ENCODE measurements at places on chromosomes 13 and 19. TPM values are rescaled to one million over a fixed set of nuclear protein-coding genes. Genes with fewer than 3 reads are reported as not detected.

GRCh38 chr13:78562237-78562889 lies 41.0 kb downstream of the POU4F1 start:
- no peak for DNase-seq
- H3K4me1 ChIP-seq, result no peaks in the 10 kb centered on the region
- H3K36me3 ChIP-seq, result no peaks in the 10 kb centered on the region

DNA sequence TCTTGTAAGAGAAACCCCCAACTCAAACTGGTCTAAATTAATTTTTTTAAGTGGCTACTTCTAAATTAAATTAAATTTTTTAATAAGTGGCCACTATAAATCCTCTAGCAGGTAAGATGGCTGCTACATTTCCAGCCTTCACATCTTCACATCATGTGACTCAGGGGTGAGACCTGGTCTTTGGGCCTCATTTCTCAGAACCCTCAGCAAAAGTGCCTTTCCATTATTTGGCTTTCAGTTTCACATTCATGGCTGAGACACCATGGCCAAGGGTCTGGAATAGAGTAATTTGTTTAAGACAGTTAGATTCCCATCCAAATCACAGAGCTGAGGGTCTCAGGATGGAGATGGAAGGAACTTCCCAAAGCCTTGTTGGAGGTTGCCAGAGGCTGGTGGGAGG lies 47.5 kb downstream of the DCT start:
- no peak overlapping the region for H3K27ac ChIP-seq
- no peaks in the 10 kb centered on the region for H3K27me3 ChIP-seq
- H3K4me3 ChIP-seq, result no peak overlapping the region
- H3K4me1 ChIP-seq, result no peaks in the 10 kb centered on the region
- H3K36me3 ChIP-seq, result no peaks in the 10 kb centered on the region

GRCh38 chr19:18364826-18365528 lies 21.0 kb upstream of the GDF15 start:
- H3K27ac ChIP-seq, result peak overlapping the region; percentile 90
- DNase-seq, result peak; percentile 76
- H3K36me3 ChIP-seq, result peaks cover 16% of the 10 kb centered on the region

- no peak for DNase-seq
- H3K4me1 ChIP-seq, result no peaks in the 10 kb centered on the region
- H3K4me3 ChIP-seq, result no peak overlapping the region
- H3K27ac ChIP-seq, result no peak overlapping the region
These were observed 104.4 kb upstream of the LSM14A start for GRCh38 chr19:34067861-34068271.

MIA gene
- not detected for total RNA-seq

ZIC5 gene
- not detected for total RNA-seq

DNA sequence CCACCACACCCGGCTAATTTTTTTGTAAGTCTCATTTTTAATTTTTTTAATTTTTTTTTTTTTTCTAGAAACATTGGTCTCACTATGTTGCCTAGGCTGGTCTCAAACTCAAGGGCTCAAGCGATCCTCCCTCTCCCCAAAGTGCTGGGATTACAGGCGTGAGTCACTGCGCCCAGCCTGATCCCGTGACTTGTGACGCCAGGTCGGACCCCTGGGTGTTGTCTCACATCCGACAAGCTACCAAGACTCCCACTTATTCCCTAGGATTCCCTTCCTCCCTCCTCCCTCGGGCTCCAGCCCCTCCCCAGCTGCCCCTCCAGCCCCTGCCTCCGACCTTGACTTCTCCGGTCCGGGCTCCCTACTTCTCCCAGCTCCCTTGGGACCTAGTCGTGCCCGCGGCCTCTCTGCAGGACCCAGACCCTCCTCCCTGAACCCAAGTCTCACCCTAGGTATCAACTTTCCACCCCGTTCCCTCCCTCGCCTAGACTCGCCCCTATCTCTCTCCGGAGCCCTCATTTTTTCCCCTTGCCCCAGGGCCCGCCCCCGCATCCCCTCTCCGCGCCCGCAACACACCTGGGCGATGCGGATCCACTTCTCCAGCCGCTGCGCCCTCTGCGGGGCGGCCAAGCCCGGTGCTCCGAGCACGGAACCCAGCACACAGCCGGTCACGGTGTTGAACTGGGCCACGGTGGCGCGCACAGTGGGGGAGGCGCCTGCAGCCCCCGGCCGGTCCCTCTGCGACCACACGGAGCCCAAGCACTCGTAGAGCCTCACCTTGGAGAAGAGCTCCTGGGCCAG lies 13.1 kb downstream of the RGL3 start:
- no peaks in the 10 kb centered on the region for H3K36me3 ChIP-seq
- DNase-seq, result no peak
- H3K27ac ChIP-seq, result no peak overlapping the region
- H3K27me3 ChIP-seq, result no peaks in the 10 kb centered on the region
- no peak overlapping the region for H3K4me3 ChIP-seq
- H3K4me1 ChIP-seq, result no peaks in the 10 kb centered on the region

DNA sequence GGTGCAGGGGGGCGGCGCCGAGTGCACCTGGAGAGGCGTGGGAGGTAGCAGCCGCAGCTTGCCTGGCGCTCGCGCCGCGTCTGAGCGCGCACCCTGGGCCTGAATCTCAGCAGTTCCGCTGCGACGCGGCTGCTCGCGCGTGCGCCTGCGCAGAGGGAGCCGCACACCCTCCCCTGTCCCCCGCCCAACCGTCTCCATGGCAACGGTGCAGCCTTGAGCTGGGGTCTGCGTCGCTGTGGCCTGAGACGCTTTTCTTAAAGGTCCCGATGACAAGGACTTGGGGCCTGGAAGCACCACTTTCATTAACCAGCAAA lies at the start of gene PNMA8B:
PNMA8B (minus strand) TSS at position 82 of the 314 bp plus-strand sequence. CDS start 402 bp downstream, outside the sequence.
- no peaks in the 10 kb centered on the region for H3K27me3 ChIP-seq
- DNase-seq, result peak; percentile 30
- no peak within 1 kb of the TSS for H3K4me3 ChIP-seq
- H3K27ac ChIP-seq, result no peak within 1 kb of the TSS
- H3K4me1 ChIP-seq, result peaks cover 3% of the 10 kb centered on the region

OR7C1 gene
- total RNA-seq, result not detected

DNA sequence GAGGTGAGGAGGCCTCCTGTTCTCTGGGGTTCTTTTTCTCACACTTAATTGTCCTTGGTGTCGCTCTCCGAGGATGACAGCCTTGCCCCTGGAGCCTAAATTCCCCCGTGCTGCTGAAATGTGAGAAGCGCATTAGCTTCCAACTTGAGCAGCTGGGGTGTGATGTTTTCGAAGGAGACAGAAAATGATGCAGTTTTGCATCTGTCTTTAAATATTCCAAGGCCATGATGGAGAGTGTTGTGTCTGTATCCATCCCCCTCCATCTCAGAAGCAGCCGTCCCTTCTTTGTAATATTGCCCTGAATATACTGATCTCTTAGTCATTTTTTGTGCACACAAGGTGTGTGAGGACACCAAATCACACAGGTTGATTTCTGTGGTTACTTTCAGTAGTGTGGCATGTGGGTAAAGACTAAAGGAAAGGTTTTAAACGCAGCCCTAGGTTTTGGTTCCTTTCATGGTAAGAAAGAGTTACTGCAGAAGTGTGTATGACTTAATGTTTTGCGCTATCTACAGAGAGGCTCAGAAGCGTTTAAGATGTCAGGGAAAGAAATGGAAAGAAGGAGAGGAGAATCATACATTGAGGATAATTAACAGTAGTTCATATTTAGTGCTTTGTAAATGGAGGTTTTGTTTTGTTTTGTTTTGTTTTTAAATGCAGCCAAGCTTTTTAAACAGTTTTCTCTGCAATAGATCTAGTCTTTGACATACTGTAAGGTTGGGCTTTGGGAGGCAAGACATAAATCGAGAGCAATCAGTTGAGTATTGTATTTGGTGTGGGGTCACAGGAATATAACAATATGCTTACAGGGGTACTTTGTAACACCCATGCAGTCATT lies 1.6 kb downstream of the NBEA start:
- H3K27me3 ChIP-seq, result no peaks in the 10 kb centered on the region
- H3K27ac ChIP-seq, result no peak overlapping the region
- no peaks in the 10 kb centered on the region for H3K36me3 ChIP-seq
- peak overlapping the region; percentile 75 for H3K4me3 ChIP-seq
- H3K4me1 ChIP-seq, result no peaks in the 10 kb centered on the region
- no peak for DNase-seq

CPAMD8 gene
- 1.8 TPM for total RNA-seq

ATP4A gene
- 0.06 TPM for total RNA-seq

IFNL2 gene
- not detected for total RNA-seq

GRCh38 chr19:18340990-18341868 lies 831 bp downstream of the PGPEP1 start:
- H3K4me3 ChIP-seq, result peak overlapping the region; percentile 97
- H3K36me3 ChIP-seq, result peaks cover 24% of the 10 kb centered on the region
- peak overlapping the region; percentile 83 for H3K27ac ChIP-seq
- peak; percentile 71 for DNase-seq

FLT3 gene
- 0.74 TPM for total RNA-seq

DNA sequence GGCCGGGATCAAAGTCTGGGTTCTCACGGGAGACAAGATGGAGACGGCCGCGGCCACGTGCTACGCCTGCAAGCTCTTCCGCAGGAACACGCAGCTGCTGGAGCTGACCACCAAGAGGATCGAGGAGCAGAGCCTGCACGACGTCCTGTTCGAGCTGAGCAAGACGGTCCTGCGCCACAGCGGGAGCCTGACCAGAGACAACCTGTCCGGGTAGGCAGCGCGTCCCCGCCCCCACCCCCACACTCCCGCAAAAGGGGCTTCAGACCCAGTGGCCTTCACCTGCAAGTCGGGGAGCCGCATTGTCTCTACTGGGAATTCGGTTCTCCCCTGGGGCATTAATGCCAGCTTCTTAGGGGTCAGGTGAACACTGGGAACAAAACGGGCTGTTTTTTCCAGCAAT lies 114.7 kb upstream of the MCF2L start:
- no peak overlapping the region for H3K4me3 ChIP-seq
- H3K4me1 ChIP-seq, result no peaks in the 10 kb centered on the region
- DNase-seq, result no peak
- H3K27me3 ChIP-seq, result no peaks in the 10 kb centered on the region

C13orf42 gene
- not detected for total RNA-seq

CALR3 gene
- not detected for total RNA-seq

DNA sequence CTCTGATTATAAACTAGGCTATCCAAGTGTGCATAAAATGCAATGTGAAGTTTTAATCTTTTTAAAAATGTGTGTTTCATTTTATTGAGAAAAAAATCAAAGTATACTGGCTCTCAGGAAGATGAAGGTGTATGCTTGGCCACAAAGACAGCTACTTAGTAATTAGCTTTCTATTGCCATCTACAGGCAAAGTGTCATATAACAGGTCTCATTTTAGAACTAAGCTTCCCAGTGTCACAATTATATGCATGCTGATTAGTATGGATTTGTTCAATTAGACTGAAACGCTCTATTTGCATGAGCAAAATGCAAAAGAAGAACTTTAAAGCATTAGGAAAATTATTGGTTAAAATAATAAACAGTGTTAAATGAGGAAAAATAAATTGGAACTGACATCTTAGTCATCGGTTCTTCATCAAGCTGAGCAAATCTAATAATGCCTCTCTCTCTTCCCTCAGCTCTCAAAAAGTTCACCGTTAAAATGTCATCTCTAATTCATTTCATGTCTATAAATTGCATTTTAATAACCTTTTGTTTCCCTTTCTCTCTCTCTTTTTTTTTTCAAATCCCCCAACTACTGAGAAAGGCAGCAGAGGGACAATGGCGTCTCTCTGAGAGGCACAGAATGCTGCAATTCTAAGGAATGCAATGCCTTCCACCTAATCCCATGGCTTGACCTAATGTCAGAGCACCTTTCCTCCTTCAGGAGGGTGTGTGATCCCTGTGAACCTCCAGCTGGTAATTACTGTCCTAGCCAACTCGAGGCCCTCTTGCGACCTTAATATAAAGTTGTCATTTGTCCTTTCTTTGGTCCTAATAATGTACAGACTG lies 313.1 kb upstream of the MAB21L1 start:
- H3K4me3 ChIP-seq, result no peak overlapping the region
- H3K27ac ChIP-seq, result no peak overlapping the region
- H3K27me3 ChIP-seq, result no peaks in the 10 kb centered on the region
- H3K4me1 ChIP-seq, result peaks cover 5% of the 10 kb centered on the region
- H3K36me3 ChIP-seq, result no peaks in the 10 kb centered on the region

TMEM238 gene
- total RNA-seq, result 10.8 TPM

DNA sequence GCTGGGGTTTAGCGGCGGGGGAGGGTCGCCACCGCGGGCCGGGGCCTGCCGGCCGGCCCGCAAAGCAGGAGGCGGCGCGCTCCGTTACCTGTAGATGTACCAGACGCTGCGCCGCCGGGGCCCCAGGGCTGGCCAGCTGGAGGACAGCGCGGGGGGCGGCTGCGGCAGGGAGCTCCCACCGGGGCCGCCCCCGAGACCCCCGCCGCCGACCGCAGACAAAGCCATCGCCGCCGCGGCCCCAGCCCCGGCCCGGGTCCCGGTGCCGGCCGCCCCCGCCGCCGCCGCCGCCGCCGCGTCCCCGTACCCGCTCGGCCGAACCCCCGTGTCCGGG lies 24.8 kb downstream of the SHANK1 start:
- H3K4me1 ChIP-seq, result no peaks in the 10 kb centered on the region
- no peak for DNase-seq
- no peak overlapping the region for H3K4me3 ChIP-seq
- no peak overlapping the region for H3K27ac ChIP-seq
- peaks cover 7% of the 10 kb centered on the region for H3K27me3 ChIP-seq
- no peaks in the 10 kb centered on the region for H3K36me3 ChIP-seq

DNA sequence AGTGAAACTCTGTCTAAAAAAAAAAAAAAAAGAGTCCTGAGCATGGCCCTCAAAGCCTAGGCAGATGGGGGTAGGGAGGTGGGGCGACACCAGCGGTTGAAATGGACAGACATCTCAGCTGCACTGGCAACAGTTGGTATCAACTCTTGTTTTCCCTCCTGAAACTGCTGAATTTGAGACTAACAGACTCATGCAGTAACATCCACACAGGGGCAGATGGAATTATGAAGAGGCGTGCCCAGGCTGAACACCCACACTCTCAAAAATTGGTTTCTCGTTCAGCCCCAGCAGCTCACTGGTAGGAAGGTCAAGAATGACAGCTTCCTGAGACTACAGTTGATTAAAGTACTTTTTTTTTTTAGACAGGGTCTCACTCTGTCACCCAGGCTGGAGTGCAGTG lies 24.1 kb downstream of the PBX4 start:
- no peak overlapping the region for H3K4me3 ChIP-seq
- no peak for DNase-seq
- H3K27ac ChIP-seq, result no peak overlapping the region

CGB8 gene
- total RNA-seq, result not detected

GRCh38 chr19:20969898-20970297 lies 46.8 kb downstream of the ZNF85 start:
- H3K27ac ChIP-seq, result no peak overlapping the region
- no peaks in the 10 kb centered on the region for H3K4me1 ChIP-seq
- no peak for DNase-seq
- no peaks in the 10 kb centered on the region for H3K27me3 ChIP-seq
- H3K36me3 ChIP-seq, result no peaks in the 10 kb centered on the region

IGFL2 gene
- not detected for total RNA-seq

GRCh38 chr13:100304229-100304628 lies 215.3 kb downstream of the PCCA start:
- no peak for DNase-seq
- H3K4me3 ChIP-seq, result no peak overlapping the region
- H3K27ac ChIP-seq, result no peak overlapping the region

- no peak overlapping the region for H3K4me3 ChIP-seq
- no peaks in the 10 kb centered on the region for H3K27me3 ChIP-seq
- no peak overlapping the region for H3K27ac ChIP-seq
These were observed 452.6 kb upstream of the KLF12 start for GRCh38 chr13:74586847-74587246.

GRCh38 chr19:46494941-46495785 lies 504 bp downstream of the PNMA8B start:
- no peak overlapping the region for H3K27ac ChIP-seq
- DNase-seq, result no peak
- no peaks in the 10 kb centered on the region for H3K36me3 ChIP-seq
- H3K4me3 ChIP-seq, result no peak overlapping the region
- H3K4me1 ChIP-seq, result peaks cover 3% of the 10 kb centered on the region

GRCh38 chr13:87666831-87667230 lies 4.3 kb upstream of the SLITRK5 start:
- H3K4me1 ChIP-seq, result peaks cover 6% of the 10 kb centered on the region
- no peaks in the 10 kb centered on the region for H3K36me3 ChIP-seq
- H3K27ac ChIP-seq, result no peak overlapping the region
- H3K4me3 ChIP-seq, result no peak overlapping the region
- no peak for DNase-seq
- peaks cover 7% of the 10 kb centered on the region for H3K27me3 ChIP-seq
